ENCODE measurements at places on chromosomes 2 and 18.

DNA sequence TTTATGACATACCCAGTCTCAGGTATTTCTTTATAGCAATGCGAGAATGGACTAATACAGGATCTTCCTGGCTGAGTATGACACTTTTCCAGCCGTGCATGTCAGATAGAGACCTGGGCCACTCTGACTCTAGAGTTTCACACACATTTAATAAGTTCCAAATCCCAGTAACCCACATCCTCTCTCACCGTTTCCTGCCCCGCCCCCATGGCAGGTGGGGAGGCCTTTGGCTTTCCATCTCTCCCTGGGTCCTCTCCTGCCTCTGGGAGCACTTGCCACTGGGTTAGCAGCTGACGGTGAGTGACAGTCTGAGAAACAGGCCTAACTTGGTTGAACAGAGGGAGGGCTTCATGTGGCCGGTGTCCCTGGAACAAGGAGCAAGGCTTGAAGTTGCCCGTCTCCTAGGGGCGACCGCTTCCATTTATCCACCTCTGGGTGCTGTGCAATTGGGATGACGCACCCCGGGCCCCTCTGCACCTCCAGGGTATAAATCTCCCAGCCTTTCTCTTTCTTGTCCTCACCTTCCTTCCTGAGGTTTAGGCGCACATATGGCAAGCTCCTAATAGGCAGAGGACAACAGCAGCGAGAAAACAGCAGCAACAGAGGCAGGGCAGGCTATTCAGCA, 152.7 kb upstream of the HDAC4 start:
- DNase-seq: no peak

GRCh38 chr2:175698061-175698460, 304.0 kb downstream of the LNPK start:
- peak; percentile 92 for DNase-seq

DNA sequence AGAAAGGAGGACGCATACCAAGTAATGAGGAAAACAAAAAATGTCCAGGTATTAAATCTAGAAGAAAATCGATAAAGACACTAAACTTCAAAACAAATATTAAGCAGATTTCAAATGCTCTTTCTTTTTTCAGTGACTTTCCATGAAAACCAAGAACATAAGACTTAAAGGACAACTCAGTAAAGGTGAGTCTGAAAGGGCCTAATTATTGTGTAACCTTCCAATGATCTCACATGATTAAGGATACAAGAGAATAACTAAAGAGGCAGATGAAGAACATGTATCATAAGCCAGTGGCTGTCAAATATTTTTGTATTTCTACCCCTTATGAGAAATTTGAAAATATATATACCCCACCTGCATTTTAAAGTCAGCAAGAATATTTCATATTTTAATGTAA, 30.7 kb downstream of the MBD2 start:
- DNase-seq: no peak

- peak; percentile 11 for DNase-seq
These were observed 104.4 kb downstream of the LIPG start for GRCh38 chr18:49666045-49666775.

DNA sequence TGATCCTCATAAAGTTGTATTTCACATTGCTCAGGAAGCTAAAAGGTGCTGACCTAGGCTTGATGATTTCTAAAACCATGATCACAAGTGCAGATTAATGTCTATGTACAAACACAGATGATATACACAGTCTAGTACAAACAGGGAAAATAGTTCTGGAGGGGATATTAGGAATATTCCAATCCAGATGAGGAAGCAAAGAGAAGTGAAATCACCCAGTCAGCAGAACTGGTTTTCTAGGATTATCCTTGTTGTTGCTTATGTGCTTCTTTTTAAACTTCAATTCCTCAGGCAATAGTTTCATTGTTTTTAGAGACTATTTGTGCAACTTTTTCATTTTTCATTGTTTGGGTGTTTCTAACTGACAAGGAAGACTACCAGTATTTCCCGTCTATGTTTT, 4.7 kb downstream of the IL1A start:
- DNase-seq: no peak

DNA sequence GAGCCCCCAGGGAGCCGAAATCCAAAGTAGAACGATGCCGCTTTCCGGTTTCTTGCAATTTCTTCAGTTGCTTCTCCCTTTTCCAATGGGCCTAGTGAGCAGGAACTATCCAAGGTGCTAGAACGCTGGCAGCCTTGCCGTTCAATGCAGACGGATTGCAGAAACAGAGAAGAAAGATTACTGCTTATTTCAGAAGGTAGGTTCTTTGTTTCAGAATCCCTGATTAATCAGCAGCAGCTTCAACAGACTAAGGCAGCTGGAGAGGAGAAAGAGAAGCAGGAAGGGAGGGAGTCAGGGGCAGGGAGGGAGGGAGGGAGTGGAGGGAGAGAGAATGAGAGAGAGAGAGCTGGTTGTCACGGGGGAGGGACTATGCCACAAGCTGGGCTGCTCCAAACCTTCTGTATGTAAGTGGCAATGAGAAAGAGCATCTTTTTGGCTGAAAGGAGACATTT, 576 bp downstream of the NYAP2 start:
- peak; percentile 27 for DNase-seq

- no peak for DNase-seq
These were observed 44.9 kb downstream of the CPO start for GRCh38 chr2:206984206-206984605.

DNA sequence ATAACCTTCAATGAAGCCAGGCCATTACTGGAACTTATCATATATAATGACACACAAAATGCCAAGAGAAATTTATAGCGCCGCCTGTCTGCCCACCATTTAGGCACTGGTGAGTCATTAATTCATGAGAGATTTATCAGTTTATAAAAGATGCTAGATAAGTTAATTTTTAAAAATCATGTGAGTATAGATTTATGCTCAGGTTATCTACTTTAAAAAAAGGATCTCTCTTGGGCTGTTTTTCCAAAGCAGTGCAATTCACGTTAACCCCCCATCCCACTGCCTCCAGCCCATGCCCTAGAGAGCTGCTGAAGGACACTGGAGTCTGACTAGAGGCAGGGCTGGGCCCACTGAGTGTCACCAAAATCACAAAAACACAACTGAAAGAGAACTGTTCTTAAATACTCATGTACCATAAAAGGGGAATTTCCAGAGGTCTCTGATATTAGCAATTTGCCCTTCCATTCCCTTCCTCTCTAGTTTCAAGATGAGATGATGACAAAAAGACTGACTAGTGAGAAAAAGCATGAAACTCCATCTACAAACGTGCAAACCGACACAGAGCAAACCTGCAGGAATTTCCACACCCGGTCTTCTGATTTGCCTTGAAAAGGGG, 160.8 kb downstream of the BCL2 start:
- no peak for DNase-seq

DNA sequence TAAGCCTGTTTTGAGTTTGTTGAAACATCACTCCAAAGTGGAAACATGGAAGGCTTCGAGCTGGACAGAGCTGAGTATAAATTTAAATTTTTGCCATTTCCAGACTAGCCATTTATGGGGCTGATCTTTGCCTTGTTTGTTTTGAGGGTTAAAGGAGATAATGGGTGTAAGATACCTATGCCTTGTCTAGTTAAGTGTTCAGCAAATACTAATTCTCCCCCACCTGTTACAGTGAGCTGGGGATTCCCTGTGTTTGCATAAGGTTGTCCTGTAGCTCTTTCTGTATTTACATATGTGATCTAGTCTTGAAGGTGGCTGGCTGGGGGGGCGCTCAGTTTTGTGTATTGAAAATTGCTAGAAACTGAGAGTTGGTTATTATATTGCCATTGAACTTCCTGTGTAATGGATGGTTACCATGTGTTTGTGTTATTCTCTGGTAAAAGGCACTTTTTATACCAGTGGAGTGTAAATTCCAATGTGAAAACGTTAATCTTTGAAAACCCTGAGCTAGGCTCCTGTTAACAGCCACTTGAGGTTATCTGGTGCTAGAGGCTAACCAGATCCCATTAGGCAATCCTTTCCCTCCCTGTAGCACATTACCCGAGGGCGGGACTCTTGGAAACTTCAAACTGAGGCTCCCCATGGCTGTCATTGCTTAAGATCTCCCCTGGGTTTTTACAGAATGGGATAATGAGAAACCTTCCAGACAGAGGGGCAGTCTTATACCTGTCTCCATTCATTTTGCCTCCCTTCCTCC, 26.7 kb downstream of the TANC1 start:
- no peak for DNase-seq

DNA sequence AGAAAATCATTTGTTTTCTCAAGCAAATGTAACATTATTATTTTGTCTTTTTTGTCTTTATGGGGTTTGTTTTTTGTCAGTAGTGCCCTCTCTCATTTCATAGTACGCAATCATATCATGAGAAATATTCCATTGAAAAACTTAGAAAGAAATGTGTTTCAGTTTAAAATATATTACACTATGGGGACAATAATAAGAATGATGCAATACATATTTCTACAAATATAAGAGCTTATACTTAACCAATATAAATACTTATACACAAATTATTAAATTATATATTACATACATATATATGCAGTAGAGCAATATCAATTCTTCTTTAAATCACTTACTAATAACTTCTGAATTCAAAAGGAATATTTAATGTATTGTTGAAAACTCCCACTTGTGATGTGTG, 13.7 kb downstream of the LRRTM4 start:
- no peak for DNase-seq

DNA sequence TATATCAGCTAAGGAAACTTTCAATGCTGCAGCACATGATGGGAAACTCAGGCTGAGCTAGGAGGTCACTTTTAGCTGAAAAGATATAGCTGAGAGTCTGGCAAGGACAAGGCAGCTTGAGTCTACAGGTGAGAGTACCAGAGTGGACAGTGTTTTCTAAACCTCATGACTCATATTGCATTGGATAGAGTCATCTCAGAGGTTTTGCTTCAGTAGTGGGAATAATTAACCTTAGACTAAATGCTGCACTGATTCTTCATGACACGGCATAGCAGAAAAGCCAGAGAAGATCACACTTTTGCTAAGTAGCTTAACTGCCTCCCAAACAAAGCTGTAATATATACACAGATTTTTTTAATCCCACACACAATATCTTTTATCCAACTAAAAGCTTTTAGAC, 865.0 kb upstream of the CDH2 start:
- DNase-seq: no peak
